Islet precursor cell (in vitro differentiated cells): ENCODE measurements at places on chromosomes 11 and 22.

DNA sequence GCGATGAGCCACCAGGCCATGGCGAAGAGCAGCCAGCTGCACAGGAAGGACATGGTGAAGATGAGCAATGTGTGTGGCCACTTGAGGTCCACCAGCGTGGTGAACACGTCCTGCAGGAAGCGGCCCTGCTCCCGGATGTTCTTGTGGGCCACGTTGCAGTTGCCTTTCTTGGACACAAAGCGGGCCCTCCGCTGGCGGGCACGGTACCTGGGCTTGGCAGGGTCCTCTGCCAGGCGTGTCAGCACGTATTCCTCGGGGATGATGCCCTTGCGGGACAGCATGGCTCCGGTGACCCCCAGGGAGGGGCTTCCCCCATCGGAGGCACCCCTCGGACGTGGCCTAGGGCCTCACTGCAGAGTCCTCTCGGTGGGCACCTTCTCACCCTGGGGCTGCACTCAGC, 648 bp downstream of the KCNJ11 start:
- no peak for DNase-seq

- DNase-seq: no peak
Measured at GRCh38 chr11:90288212-90288821, 65.5 kb upstream of the CHORDC1 start.

- DNase-seq: peak; percentile 62
Measured at GRCh38 chr11:76660533-76661305, 9.8 kb downstream of the LRRC32 start.

GRCh38 chr11:6323291-6323905, 3.1 kb upstream of the CAVIN3 start:
- DNase-seq: no peak

DNA sequence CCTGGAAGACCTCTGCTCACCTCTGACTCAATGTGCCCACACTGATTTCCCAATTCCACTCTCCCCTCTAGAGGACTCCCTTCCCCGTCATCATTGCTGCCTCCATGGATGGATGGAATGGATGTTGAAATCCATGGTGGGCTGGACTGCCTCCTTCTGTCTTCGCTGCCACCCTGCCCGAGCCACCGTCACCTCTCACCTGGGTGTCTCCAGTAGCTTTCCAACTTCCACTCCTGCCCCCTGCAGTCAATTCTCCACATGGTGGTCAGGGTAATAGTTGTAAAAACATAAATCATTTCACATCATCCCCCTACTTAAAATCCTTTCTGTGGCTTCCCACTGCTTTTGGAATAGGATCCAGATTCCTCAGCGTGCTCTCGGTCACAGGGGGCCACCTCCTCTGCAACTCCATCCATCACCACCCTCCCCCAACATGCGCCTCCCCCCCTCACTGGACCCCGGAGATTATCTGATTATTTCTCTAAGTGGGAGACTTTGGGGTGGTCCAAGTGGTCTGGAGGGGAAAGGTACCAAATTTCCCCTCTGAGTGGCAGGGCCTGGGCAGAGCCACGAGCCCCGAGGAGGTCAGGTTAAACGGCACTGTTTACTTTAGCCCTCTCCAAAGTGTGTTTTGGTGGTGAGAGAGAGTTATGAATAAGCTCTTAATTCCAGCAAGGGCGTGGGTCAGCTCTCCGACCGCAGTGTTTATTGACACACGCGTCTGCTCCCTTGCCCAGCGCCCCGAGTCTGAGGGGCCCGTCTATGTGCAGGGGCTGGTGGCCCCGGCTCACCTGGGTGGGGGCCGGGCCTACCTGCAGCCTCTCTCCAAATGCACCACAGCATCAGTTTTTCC, 313.7 kb downstream of the MN1 start:
- no peak for DNase-seq

- DNase-seq: no peak
Measured at GRCh38 chr11:134738581-134738980, 326.5 kb upstream of the B3GAT1 start.

- DNase-seq: no peak
Measured at GRCh38 chr22:47105085-47105484, 342.6 kb downstream of the TBC1D22A start.

GRCh38 chr11:133164986-133165385, 367.3 kb downstream of the OPCML start:
- DNase-seq: no peak

GRCh38 chr11:119694334-119694733, 34.7 kb downstream of the NECTIN1 start:
- DNase-seq: no peak

- DNase-seq: no peak
Measured at GRCh38 chr11:119909495-119909894, 180.5 kb upstream of the NECTIN1 start.

DNA sequence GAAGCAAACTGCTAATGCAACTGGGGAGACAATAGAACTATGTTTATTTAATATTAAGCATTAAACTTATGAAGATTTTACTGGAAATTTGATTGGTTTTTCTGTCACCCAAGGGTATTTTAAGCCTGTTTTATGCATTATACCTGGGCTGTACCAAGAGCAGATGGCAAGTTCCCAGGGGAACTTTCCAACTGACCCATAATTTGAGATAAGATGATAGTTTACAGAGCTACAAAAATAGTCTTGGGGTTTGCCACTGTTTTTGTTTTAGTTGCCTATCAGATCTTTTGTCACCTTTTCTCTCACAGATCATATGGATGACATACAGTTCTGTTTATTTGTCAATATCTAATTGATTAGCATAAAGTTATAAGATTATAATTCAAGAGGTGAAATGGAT, 43.9 kb downstream of the PDE3B start:
- DNase-seq: no peak

DNA sequence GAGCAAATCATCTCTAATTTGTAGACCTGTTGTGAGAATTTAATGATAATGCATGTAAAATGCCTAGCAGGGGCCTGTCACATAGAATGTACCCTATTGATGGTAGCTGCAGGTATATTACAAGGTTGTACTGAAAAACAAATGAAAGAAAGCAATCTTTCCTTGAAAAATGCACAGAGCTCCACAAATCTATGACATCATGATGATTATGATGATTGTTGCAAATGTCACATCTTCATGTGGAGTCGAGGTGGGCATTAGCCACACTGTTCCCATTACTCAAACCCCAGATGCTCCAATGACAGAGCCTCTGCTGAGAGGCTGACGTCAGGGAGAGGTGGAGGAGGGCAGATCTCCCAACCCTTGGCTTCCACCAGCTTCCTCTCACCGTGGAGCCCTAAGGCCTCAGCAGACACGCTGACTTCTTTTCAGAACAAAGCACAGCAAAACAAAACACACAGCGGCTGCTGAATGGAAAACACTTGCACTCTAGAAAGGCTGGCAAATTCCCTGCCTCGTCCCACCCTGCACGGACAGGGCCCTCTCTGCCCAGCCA, 298.3 kb downstream of the KIRREL3 start:
- no peak for DNase-seq

DNA sequence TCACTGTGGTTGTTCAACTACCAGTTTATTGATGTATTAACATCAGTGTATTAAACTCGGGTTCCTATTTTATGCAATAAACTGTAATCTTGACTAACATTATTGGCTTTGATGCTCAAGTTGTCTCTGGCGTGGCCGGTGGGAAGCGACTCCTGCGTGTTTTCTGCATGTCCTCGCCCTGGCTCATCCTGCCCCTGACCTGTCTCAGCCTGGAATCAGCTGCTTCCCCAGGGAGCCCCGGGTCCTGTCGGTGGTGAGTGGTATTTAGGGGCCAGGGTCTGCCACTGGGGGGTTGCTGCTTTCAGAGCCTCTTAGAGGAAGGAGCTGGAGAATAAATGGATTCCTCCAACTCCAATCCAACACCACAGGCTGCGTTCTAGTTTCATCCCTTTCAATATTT, 22.5 kb downstream of the IFITM10 start:
- DNase-seq: no peak

GRCh38 chr11:79441461-79441875, 638 bp upstream of the TENM4 start:
- DNase-seq: peak; percentile 63

GRCh38 chr11:92295175-92296137, 70.8 kb downstream of the FAT3 start:
- no peak for DNase-seq

- no peak for DNase-seq
Measured at GRCh38 chr11:33324302-33324985, 67.3 kb downstream of the HIPK3 start.

DNA sequence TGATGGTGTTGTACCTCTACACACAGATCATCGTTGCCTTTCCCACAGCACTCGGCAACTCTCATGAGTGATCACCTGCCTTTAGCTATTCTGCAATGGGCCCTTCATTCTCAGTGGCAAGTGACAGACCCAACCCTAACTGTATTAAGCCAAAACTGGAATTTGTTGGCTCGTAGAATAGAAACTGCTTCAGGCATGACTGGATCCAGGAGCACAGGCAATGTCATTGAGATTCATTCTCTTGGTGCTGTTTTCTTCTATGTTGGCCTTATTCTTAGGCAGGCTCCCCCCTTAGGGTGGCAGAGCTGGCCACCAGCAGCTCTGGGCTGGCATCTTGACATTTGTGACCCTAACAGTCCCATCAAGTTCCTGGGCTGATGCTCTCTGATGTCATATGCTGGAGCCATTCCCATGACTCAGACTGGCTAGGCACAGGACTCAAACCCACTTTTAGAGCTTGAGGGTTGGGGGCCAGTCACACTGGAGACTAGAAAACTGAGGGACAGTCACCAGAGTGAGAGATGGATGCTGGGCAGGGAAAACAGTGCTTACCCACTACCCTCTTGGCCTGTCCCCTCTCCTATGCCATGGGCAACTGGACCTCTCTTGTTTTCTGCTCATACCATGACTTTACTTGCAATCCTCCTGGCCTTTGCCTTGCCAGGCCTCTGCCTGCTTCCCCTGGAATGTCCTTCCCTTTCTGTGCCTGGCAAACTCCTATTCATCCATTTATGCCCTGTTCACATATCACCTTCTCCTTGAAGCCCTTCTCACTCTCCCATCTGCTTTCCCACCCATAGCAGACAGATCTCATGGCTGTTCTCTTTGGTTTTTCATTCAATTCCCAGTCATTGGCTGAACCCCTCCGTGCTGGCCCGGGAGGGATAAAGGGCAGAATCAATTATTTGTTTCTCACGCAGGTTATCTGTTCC, 7.1 kb upstream of the CDC42EP2 start:
- DNase-seq: no peak

- DNase-seq: no peak
Measured at GRCh38 chr11:9176550-9176949, 85.2 kb upstream of the SCUBE2 start.

- peak; percentile 75 for DNase-seq
Measured at GRCh38 chr11:15865212-15865987, 490.9 kb downstream of the SOX6 start.

DNA sequence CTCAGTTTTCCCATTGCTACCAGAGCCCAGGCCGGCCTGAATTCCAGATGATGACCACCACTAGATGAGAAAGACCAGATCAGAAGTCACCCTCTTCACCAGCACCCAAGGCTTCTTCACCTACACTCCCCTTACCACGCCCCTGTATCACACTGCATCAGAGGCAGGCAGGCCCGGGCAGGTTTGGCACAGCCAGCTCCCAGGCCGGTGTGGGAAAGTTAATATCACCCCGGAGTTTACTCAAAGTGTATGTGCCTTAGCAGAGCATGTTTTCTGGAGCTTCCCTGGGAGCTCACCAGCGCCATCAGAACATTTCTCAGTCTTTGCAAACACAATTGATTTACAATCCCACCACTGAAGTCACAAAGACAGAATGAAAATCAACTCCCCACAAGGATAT, 47.5 kb upstream of the POU2AF1 start:
- no peak for DNase-seq

- DNase-seq: peak; percentile 77
Measured at GRCh38 chr11:91859666-91860065, 365.0 kb upstream of the FAT3 start.

- DNase-seq: peak; percentile 72
Measured at GRCh38 chr11:36540998-36541397, 26.8 kb upstream of the RAG1 start.

- no peak for DNase-seq
Measured at GRCh38 chr11:8808226-8808585, 102.8 kb upstream of the AKIP1 start.

- DNase-seq: no peak
Measured at GRCh38 chr11:77559686-77560401, 29.9 kb upstream of the AQP11 start.

GRCh38 chr11:31652528-31652927, 143.0 kb downstream of the ELP4 start:
- DNase-seq: no peak

DNA sequence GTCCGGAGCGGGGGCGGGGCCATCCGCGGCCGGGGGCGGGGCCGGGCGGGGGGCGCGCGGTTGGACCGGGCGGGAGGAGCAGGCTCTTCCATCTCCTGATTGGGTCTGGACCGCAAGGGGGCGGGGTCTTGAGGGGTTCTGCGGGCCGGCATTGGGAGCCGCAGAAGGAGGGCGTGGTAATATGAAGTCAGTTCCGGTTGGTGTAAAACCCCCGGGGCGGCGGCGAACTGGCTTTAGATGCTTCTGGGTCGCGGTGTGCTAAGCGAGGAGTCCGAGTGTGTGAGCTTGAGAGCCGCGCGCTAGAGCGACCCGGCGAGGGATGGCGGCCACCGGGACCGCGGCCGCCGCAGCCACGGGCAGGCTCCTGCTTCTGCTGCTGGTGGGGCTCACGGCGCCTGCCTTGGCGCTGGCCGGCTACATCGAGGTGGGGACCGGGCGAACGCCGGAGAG, at the start of gene APLP2:
Gene APLP2, plus strand, starts transcription at position 236 of the 450 bp plus-strand sequence. Its CDS starts 84 bp downstream, at position 320.
- DNase-seq: peak; percentile 99

- DNase-seq: no peak
Measured at GRCh38 chr11:106496677-106497076, 419.2 kb downstream of the AASDHPPT start.

GRCh38 chr11:65316227-65317024, 1.8 kb downstream of the CDC42EP2 start:
- DNase-seq: no peak

GRCh38 chr11:46600194-46600960, 6.6 kb upstream of the AMBRA1 start:
- DNase-seq: no peak

GRCh38 chr11:121514432-121515334, 61.9 kb upstream of the SORL1-AS1 start:
- DNase-seq: no peak

GRCh38 chr11:27718346-27718862, 18.1 kb upstream of the BDNF start:
- DNase-seq: peak; percentile 86

- DNase-seq: no peak
Measured at GRCh38 chr11:118172356-118172755, 4.1 kb downstream of the SCN2B start.

DNA sequence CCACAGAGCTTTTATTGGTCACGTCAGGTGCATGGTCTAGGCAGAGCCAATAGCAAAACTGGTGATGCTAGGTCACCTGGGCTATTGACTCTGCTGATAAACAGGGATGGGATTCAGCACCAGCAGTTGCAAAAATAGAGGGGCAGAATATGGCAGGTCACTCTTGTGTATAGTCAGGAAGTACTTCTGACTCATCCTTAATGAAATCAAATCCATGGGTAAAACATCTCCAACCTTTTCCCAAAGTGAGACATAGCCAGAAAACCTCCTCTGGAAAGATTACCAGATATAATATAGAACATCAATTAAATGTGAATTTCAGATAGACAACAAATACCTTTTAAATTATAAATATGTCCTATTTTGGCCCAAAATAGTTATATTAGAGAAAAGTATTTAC, 383.2 kb downstream of the METTL15 start:
- no peak for DNase-seq
